ENCODE measurements at places on chromosomes 7 and 10.

DNA sequence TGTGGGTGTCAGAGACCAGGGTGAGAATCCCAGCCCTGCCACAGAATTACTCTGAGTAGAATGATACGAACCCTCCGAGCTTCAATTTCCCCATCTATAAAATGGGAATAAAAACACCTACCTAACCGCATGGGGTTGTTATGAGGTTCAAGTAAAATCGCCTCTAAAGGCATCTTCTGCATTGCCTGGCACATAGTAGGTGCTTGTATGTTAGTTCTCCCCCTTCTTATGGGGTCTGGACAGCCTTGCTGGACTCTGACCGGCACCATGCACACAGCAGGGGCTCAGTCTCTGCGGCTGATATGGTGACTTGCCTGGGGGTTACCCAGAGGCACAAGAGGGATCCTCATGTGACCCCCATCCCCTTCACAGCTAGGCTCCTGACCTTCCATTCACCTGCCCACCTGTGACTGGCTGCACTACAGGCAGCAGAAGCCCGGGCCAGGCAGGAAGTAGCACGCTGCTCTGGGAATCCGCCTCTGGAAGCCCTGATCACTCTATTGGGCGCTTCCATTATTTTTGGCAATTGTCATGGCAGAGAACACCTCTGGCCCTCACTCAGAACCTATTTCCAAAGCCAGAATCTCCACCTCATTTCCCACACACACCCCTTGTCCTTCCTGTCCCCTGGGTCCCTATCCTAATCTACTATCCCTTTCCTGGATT is 6.0 kb downstream of the SH3PXD2A start:
- DNase-seq, result no peak

DNA sequence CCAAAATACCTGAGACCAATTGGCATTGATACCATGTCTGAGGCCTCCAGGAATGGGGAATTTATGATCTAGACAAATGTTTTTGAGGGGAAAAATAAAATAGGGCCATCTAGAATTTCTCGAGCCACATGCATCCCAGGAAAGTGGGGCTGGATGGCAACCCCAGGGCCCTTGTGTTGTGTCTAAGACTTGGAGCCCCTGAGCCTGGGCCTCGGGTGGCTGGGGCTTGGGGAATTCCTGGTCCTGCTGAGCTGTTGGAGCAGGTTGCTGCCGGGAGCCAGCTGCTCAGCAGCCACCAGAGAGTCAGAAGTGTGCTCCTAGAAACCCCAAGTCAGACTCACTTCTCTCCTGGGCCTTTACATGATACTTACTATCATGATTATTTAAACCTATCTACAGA is 172.9 kb downstream of the WDR37 start:
- DNase-seq, result no peak

DNA sequence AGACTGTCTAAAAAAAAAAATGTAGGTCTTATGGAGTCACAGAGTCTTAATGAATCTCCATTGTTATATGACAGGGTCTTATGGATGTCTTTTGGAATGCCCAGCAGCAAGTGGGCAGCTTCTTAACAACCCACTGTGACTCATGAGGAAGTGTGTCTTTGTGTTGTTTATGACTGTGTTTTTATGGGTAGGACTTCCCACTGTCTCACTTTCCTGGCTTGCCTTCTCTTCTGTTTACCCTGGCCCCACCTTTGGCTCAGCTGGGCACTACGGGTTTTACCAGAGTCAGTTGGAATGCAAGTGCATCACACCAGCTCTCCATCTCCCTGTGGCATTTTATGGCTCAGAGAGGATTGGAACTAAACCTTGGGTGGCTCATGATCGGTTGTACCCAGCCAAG is 580.5 kb downstream of the AUTS2 start:
- peak; percentile 81 for DNase-seq

- no peak for DNase-seq
Observed at GRCh38 chr7:157633465-157634185, 296.8 kb downstream of the DNAJB6 start.

- no peak for DNase-seq
Observed at GRCh38 chr10:14349081-14349480, 18.4 kb upstream of the FRMD4A start.

DNA sequence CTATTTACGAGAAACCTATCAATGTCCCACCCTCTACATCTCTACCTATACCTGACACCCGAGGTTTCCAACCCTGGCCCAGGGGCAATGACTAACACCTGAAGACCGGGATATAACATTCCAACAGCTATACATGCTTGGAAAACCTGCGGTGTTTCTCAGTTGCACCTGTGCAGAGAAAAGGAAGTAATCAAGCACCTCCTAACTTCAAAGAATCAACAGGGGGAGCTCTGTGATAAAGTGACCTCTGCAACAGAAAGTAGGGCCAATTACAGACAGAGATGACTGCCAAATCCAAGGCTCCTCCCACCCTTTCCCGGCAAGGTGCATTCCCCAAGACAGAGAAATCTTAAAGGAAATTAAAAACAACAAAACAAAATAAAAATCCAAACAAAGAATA is 41.3 kb downstream of the CCDC6 start:
- peak; percentile 80 for DNase-seq

- no peak for DNase-seq
Observed at GRCh38 chr10:30041196-30042105, 17.9 kb downstream of the JCAD start.

- peak; percentile 85 for DNase-seq
Observed at GRCh38 chr10:72133517-72133916, 45.2 kb upstream of the SPOCK2 start.

- DNase-seq, result peak; percentile 67
Observed at GRCh38 chr7:46525876-46526275, 604.8 kb upstream of the IGFBP3 start.

GRCh38 chr10:35435824-35436223 is 99.5 kb downstream of the CCNY start:
- no peak for DNase-seq

GRCh38 chr7:29607889-29608288 is 44.3 kb downstream of the PRR15 start:
- peak; percentile 58 for DNase-seq

DNA sequence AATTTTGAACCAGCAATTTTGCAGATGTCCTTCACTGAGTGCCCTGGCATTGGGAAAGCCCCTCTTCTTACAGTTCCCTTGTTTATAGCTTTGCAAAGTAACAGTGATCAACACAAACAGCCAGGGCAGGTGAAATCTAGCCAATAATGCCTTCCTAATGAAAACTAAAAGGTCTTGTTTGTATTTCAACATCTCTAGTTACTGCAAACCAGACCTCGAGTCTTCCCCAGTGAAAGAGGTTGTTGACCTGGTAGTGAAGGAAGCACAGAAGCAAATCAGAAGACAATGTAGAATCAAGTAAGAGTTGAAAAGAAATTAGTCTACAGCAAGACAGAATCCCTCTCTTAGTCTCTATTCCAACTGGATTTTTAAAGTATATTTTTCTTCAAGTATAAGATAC is 231.2 kb downstream of the SNX13 start:
- no peak for DNase-seq

DNA sequence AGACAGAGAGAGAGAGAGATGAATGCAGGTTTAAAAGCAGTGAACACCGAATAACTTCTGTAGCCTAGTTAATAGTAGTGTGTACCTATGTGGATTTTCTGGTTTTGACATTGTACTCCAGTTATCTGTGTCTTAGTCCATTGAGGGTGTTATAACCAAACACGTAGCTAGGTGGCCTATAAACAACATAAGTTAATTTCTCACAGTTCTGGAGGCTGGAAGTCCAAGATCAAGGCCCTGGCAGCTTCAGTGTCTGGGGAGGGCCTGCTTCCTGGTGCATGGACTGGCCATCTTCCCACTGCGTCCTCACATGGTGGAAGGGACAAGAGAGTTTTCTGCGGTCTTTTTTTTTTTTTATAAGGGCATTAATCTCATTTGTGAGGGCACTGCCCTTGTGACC is 23.5 kb downstream of the AOC1 start:
- no peak for DNase-seq

GRCh38 chr7:126426652-126427051 is 826.1 kb downstream of the GRM8 start:
- DNase-seq, result peak; percentile 36

DNA sequence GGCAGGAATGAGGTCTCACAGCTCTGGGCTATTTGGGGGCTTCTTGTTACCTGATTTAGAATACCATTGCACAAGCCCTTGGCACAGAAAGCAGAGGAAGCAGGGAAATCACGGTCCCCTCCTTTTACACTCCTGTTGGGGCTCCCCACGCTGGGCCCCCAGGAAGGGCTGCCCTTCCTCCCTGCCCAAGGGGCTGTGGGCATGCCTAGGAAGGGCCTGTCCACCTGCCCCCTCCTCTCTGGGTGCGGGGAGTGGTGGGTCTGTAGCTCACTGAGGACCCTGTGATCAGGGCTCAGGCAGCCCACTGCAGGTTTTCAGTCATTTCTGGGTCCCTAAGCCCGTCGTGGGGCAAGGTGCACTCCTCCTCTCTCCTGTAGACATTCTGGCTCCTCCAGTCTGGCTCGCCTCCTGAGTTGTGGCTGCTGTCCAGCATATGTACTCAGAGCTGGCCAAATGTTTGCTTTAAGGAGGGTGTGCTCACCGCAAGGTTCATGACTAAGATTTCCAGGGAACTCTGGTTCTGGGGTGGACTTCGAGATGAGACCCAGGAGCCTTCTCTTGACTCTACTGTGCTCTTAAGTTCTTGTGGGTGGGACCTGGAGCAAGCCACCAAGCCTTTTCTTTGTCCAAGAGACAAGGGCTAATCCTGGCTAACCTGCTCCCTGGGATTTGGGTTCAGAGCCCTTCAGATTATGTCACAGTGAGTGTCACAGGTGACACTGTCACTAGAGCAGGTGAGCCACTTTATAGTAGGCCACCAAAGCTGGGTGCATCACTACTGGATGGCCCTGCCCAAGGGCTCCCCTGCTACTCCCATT is 56.0 kb downstream of the TACR2 start:
- peak; percentile 76 for DNase-seq

- DNase-seq, result peak; percentile 25
Observed at GRCh38 chr7:122515404-122515803, 183.5 kb downstream of the RNF133 start.
